ENCODE measurements at places on chromosomes 5 and 9.

DNA sequence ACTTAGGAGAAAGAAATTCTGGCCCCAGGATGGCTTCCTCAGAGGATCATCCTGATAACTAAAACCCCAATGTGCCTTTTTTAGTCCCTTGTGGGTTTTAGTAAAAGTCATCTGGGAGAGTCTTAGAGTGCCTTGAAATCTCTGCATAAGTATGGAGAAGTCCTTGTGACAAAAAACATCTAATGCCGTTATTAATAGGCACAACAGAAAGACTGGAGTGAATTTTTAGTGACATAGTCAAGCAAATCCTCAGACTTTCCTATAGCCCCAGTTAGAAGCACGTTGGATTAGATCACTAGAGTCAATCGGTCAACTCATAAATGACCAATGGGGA is 108.2 kb upstream of the MPDZ start:
- DNase-seq, result no peak

DNA sequence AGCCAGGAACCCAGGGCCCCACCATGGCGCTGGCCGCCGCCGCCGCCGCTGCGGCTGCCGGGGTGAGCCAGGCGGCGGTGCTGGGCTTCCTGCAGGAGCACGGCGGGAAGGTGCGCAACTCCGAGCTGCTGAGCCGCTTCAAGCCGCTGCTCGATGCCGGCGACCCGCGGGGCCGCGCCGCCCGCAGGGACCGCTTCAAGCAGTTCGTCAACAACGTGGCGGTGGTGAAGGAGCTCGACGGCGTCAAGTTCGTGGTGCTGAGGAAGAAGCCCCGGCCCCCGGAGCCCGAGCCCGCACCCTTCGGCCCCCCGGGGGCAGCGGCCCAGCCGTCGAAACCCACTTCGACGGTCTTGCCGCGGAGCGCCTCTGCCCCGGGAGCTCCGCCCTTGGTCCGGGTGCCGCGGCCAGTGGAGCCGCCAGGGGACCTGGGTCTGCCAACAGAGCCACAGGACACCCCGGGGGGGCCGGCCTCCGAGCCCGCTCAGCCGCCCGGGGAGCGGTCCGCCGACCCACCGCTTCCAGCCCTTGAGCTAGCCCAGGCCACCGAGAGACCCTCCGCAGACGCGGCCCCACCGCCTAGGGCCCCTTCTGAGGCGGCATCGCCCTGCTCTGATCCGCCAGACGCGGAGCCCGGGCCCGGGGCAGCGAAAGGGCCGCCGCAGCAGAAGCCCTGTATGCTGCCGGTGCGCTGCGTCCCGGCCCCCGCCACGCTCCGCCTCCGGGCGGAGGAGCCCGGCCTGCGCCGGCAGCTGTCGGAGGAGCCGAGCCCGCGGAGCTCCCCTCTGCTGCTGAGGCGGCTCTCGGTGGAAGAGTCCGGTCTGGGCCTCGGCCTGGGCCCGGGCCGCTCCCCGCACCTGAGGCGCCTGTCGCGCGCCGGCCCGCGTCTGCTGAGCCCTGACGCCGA is 749 bp downstream of the SOWAHA start:
- no peak for DNase-seq

- DNase-seq, result no peak
These were observed 22.0 kb downstream of the HSD17B3 start for GRCh38 chr9:96279932-96280331.

- no peak for DNase-seq
These were observed 11.4 kb upstream of the DUSP1 start for GRCh38 chr5:172782169-172783039.

GRCh38 chr5:179323026-179323870 is 22.0 kb downstream of the ADAMTS2 start:
- DNase-seq, result no peak

DNA sequence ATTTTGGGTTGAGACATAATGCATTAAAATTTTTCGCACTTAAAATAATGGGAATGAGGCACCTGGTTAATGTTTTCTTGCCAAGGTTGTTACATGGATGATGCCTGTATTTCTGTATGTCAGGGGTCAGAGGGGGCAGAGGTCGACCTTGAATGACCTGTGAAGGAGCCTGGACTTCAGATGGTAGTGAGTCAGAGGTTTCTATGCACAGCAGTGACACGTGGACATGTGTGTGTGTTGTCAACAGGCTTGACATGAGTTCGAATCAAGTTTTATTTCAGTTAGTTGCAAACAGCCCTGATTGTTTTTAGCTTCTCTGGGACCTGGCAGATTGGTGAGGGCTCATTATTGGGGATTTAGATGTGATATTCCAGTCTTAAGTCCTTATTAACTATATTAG is 3.6 kb downstream of the IL5 start:
- no peak for DNase-seq

GRCh38 chr5:83475935-83476814 is 4.6 kb downstream of the VCAN start:
- no peak for DNase-seq

DNA sequence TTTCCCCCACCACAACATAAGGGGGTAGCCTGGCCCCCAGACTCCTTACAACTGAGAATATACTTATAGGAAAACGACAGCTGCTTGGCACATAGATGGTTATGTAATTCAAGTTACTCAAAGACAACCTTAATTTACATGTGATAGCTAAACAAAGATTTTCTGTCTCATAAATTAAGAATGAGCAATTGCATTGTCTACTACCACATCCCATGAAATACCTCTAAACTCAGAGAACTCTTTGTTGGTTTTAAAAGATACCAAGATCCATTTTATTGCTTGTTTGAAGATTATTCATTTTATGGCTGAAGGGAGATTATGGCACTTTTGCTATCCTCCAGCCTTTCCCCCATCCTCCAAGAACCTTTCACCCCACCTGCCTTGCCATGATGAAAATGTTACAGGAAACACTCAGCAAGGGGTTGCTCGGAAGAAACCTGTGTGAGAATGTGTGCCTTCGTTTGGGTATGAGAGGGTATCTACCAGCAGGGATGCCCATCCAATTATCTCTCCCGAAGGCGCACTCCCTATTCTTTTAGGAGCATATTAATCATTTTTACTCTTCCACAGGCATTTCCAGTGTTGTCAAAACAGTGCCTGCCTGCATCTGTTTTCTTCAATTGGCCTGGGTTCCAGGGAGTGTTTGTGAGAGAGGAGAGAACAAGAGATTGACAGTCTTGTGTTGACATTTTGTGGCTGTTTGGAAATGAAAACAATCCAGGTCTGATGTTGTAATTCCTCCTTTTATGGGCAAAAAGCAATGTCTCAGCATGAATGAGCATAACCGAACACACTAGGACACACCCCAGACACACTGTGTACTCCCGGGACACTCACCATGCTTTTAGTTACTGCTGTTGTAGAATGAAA is 208.0 kb upstream of the ANKRD55 start:
- no peak for DNase-seq

DNA sequence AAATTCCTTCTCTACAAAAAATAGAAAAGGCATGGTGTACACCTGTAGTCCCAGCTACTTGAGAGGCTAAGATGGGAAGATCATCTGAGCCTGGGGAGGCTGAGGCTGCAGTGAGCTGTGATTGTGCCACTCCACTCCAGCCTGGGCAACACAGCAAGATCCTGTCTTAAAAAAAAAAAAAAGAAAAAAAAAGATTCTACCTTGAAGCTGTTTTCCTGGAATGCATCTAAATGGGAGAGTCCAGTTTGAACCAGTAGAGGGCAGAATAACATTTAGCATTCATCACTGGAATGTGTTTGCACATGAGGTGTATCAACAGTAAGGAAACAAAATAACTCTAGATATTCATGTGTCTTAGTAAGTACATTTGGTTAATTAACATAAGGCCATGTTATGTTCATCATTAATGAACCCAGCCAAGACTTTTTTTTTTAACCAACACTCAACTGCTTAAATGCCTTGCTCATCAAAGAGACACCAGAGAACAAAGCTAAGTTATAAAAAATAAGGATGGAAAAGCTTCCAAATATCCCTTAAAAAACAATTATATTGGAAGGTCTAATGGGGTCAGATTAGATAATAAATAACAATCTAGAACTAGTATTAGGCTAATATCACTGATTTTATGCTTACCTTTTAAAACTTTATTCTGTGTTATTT is 16.1 kb downstream of the IFNE start:
- DNase-seq, result peak; percentile 71

DNA sequence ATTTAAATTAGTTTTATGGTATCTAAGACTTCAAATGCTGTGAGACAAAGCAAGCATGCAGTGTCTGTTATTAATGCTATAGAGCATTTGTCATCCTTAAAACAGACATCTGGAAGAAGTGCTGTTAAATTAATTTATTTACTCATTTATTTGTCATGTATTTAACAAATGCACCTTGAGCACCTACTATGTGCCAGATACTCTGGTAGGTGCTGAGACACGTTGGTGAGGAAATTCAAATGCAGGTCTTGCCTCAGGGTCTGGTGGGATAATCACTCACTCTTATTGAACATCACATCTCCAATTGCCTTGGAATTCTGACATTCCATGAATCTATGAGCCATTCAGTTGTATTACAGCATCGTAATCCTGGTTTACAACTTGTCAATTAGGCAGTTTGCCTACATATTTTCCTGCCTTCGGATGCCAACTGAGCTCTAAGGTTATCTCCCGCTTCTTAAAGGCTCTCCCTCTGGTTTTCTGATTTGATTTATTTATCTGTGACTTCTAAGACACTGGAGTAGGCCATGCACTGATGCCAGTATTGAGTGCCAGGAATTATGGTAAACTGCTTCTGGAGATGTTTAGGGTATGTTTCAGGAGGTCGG is 56.0 kb upstream of the RPS23 start:
- DNase-seq, result no peak

GRCh38 chr9:78713614-78714405 is 416.9 kb downstream of the PSAT1 start:
- no peak for DNase-seq

GRCh38 chr5:133729800-133730199 is 117.5 kb upstream of the FSTL4 start:
- DNase-seq, result no peak

- DNase-seq, result no peak
These were observed 181.4 kb downstream of the LURAP1L start for GRCh38 chr9:12956261-12956660.

GRCh38 chr9:123796094-123796493 is 133.8 kb downstream of the DENND1A start:
- no peak for DNase-seq

GRCh38 chr5:132291026-132291425 is 3.2 kb upstream of the SLC22A4 start:
- DNase-seq, result no peak
